ENCODE measurements at places on chromosomes 6 and 20.

- DNase-seq = no peak
Observed at GRCh38 chr6:6784514-6785162, 196.1 kb downstream of the LY86 start.

DNA sequence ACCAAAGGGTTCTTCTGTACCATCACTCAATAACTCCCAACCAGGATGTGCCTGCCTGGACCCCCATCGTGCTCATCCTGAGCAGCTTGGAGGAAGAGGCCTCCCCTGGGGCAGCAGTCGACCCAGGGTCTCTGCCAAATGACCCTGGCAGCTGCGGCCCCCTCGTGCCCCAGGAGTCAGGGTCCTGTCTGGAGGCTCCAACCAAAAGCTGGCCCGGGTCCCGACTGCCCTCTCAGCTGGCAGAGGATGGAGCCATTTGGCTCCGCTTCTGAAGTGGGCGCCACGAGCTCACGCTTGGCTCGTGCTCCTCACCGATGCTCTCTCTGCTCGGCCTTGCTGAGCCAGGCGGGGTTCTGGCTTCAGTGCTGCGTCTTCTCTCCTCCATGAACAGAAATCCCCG, 56.8 kb downstream of the TFAP2C start:
- no peak for DNase-seq

- DNase-seq = no peak
Observed at GRCh38 chr20:33105316-33105924, 26.0 kb downstream of the BPIFB4 start.

DNA sequence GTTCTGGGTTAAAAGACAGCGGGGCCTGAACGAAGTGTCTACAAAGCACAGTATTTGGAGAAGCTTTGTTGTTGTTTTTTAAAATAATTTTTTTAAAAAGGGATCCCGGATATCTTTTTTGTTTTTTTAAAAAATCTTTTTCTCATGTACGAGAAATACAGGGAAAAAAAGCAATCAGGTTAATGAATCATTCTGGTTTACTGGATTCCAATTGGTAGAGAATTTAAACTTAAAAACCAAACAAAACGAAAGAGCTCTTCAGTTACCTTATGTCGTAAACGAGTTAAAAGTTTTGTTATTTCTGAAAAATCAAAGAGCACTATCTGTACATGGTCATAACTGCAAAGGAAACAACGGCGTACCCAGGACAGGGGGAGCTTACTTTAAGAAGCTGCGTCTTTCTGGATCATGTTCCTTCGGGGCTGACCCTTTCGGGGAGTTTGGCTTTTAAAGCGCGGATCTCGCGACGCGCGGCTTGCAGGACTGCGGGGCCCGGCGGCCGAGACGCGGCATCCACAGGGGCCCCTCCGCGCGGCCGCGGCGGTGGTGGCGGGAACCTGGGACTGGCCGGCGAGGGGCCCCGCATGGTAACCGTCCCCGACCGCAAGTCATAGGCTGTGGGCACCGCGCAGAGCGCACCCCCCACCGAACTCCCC, 927 bp downstream of the IL20RA start:
- DNase-seq = no peak

GRCh38 chr20:63421913-63422312, 50.5 kb downstream of the KCNQ2 start:
- no peak for DNase-seq

DNA sequence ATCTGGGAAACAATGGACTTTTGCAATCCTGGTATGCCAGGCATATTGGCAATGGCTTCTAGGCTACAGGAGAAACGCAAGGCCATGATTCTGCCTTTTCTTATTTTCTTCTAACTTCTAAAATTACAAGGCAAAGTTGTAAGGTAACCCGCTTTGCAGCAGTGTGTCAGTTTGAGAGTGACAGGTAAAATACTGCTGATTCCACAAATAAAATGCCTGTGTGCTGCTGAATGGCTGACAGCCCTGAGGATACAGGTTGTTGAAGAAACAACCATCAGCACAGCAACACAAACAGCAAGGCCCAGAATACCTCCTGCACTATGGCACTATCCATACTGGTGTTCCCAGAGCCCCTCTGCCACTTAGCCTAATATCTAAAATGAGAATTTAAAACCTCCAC, 37.1 kb downstream of the SLC17A1 start:
- no peak for DNase-seq

DNA sequence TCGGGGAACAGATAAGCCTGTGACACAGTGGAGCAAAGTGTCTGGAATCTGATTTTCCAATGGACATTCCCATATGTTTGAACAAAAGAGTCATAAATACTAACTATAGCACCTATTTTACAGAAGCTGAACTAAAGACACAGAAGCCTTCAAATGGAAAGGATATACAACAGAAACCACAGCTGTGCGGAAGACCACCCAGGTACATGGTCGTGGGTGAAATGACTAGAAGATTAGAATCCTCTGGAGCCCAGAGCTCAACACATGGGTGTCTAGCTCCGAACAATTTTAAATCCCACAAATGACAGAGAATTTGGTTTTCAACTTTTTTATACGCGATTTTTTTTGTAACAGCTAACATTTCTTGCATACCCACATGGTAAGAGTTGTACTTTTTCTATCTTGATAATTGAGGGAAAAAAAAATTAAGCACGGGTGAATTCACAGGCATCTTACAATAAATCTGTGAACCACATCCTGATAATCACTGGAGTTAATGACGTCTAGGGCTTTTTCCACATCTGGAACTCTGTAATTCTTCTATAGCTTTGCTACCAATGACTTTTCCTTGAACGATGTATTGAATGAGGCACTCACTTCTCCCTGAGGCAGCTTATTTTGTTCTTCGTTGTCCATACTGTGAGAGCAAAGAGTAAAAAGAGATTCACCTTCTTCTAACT, 271.1 kb upstream of the AGPAT4 start:
- no peak for DNase-seq

DNA sequence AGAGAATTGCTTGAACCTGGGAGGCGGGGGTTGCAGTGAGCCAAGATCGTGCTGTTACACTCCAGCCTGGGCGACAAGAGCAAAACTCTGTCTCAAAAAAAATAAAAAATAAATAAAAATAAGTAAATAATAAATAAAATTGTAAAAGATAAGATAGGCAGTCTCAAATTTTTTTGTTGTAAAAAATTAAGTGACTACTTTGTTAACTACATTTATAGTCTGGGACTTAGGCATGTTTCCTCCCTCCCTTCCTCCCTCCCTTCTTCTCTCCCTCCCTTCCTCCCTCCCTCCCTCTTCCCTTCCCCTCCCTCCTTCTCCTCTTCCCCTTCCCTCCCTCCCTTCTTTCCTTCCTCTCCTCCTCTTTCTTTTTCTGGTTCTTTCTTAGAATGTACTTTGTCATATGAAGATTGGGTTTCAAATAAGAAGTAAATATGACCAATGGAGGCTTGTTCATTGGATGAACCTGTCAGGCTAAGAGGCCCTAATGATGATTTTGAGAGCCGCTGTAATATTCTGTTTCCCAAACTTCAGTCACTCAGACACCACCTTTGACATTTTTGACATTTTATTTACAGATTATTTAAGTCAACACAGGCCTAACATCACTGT, 24.2 kb downstream of the ZFP64 start:
- no peak for DNase-seq

DNA sequence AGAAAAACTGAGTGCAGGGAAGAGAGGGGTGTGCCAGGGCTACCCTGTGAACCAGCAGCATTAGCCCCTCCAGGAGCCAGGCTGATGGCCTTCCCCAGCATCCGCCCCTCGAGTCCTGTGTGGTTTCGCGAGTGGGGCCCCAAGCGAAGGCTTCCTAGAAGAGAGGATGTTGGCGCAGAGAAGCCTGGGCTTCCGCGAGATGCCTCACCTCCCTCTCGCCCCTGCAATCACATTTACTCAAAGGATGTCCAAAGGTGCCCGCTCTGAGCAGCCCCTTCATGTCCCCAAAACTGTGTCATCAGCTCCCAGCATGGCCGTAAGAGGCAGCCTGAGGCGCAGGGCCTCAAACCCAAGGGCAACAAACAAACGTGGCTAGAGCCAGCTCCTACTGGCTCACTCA, 111.7 kb downstream of the PREX1 start:
- no peak for DNase-seq
